Activated naive CD8-positive, alpha-beta T cell treated with anti-CD3 and anti-CD28 coated beads for 36 hours (primary cell): ENCODE measurements at places on chromosomes 6 and 20. TPM values are rescaled to one million over a fixed set of nuclear protein-coding genes. Genes with fewer than 3 reads are reported as not detected.

The GRIK2 gene
- not detected for total RNA-seq

The CFAP206 gene
- not detected for total RNA-seq

The CD24 gene
- total RNA-seq = 0.48 TPM

The CD93 gene
- total RNA-seq = 0.04 TPM
